ENCODE measurements at places on chromosomes 1 and 21. TPM values are rescaled to one million over a fixed set of nuclear protein-coding genes. Genes with fewer than 3 reads are reported as not detected.
A peak's percentile ranks its signal among the peaks of the same experiment; 100 is the strongest.

DNA sequence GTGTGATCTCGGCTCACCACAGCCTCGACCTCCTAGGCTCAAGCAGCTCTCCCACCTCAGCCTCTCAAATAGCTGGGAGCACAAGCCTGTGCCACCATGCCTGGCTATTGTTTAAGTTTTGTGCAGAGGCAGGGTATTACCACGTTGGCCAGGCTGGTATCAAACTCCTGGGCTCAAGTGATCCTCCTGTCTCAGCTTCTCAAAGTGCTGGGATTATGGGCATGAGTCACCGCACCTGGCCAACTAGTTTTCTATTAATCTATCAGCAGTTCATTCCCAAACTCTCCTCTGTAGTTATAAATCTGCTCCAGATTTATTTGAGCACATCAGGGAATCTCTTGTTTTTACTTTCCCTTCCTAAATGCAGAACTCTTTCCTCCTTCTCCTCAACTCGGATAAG is 443.8 kb downstream of the PRDM2 start:
- H3K4me3 ChIP-seq = no peak overlapping the region
- DNase-seq = no peak
- no peaks in the 10 kb centered on the region for H3K36me3 ChIP-seq

- no peaks in the 10 kb centered on the region for H3K36me3 ChIP-seq
- H3K4me3 ChIP-seq = no peak overlapping the region
- H3K4me1 ChIP-seq = no peaks in the 10 kb centered on the region
- no peak overlapping the region for H3K27ac ChIP-seq
- DNase-seq = no peak
Observed at GRCh38 chr1:116253566-116254382, 119.3 kb upstream of the ATP1A1 start.

- H3K4me1 ChIP-seq = no peaks in the 10 kb centered on the region
- H3K4me3 ChIP-seq = no peak overlapping the region
- no peaks in the 10 kb centered on the region for H3K36me3 ChIP-seq
- peaks cover 21% of the 10 kb centered on the region for H3K27me3 ChIP-seq
- H3K27ac ChIP-seq = no peak overlapping the region
Observed at GRCh38 chr1:110425612-110426152, 18.2 kb upstream of the LAMTOR5 start.

- H3K27ac ChIP-seq = peak overlapping the region; percentile 77
- H3K27me3 ChIP-seq = no peaks in the 10 kb centered on the region
- H3K4me3 ChIP-seq = no peak overlapping the region
- peak; percentile 86 for DNase-seq
- no peaks in the 10 kb centered on the region for H3K36me3 ChIP-seq
Observed at GRCh38 chr1:97144527-97144926, 422.9 kb downstream of the PTBP2 start.

- H3K4me1 ChIP-seq = peaks cover 8% of the 10 kb centered on the region
- H3K27ac ChIP-seq = no peak overlapping the region
- H3K27me3 ChIP-seq = no peaks in the 10 kb centered on the region
- H3K4me3 ChIP-seq = no peak overlapping the region
- H3K36me3 ChIP-seq = no peaks in the 10 kb centered on the region
Observed at GRCh38 chr1:233281711-233282581, 13.6 kb downstream of the PCNX2 start.

DNA sequence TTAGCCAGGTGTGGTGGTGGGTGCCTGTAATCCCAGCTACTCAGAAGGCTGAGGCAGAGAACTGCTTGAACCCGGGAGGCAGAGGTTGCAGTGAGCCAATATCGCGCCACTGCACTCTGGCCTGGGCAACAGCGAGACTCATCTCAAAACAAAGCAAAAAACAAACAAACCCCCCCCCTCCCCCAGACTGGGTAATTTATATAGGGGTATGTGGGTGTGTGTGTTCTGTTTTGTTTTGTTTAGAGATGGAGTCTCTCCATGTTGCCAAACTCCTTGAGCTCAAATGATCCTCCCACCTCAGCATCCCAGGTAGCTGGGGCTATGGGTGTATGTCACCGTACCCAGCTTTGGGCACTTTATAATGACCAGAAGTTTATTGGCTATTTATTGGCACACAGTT is 73.6 kb downstream of the SLC27A3 start:
- H3K27ac ChIP-seq = no peak overlapping the region
- no peaks in the 10 kb centered on the region for H3K4me1 ChIP-seq
- H3K4me3 ChIP-seq = no peak overlapping the region
- no peak for DNase-seq
- H3K27me3 ChIP-seq = no peaks in the 10 kb centered on the region

- no peak overlapping the region for H3K27ac ChIP-seq
- H3K27me3 ChIP-seq = no peaks in the 10 kb centered on the region
- no peak overlapping the region for H3K4me3 ChIP-seq
- no peak for DNase-seq
Observed at GRCh38 chr21:40569357-40569756, 277.6 kb downstream of the DSCAM start.

GRCh38 chr1:79741720-79742421 is 735.3 kb upstream of the ADGRL4 start:
- no peak for DNase-seq
- H3K4me1 ChIP-seq = no peaks in the 10 kb centered on the region
- no peaks in the 10 kb centered on the region for H3K36me3 ChIP-seq
- H3K4me3 ChIP-seq = no peak overlapping the region
- no peaks in the 10 kb centered on the region for H3K27me3 ChIP-seq

DNA sequence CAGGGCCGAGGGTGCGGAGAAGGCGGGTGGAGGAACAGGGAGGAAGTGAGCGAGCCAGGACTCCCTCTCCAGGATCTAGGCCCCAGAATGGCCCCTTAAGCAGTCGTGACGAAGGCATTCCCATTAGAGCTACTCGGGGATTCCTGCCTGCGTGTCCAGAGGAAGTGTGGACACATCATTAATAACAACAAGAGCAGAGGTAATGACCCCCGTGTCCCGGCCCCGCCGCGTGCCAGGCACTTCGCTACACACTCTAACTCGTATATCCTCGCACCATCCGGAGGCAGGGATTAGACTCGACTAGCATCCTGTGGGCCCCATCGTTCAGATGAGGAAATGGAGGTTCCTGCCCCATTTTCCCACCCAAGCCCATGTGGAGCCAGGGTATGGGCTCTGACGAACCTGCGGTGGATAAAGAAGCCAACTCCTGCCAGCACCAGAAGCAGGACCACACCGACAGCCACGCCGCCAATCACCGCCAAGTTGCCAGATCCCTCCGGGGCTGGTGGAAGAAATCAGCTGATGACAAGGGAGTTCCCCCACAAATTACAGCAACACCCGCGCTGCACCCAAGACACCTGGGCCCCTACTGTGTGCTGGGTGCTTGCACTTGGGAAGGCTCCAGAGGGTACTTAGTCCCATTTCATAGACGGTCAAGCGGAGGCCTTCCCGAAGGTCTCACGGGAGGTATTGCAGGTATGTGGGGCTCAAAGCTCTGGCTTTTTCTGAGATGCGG is 21.6 kb downstream of the EPHA2 start:
- H3K4me3 ChIP-seq = no peak overlapping the region
- no peaks in the 10 kb centered on the region for H3K27me3 ChIP-seq
- DNase-seq = no peak
- peaks cover 7% of the 10 kb centered on the region for H3K4me1 ChIP-seq

DNA sequence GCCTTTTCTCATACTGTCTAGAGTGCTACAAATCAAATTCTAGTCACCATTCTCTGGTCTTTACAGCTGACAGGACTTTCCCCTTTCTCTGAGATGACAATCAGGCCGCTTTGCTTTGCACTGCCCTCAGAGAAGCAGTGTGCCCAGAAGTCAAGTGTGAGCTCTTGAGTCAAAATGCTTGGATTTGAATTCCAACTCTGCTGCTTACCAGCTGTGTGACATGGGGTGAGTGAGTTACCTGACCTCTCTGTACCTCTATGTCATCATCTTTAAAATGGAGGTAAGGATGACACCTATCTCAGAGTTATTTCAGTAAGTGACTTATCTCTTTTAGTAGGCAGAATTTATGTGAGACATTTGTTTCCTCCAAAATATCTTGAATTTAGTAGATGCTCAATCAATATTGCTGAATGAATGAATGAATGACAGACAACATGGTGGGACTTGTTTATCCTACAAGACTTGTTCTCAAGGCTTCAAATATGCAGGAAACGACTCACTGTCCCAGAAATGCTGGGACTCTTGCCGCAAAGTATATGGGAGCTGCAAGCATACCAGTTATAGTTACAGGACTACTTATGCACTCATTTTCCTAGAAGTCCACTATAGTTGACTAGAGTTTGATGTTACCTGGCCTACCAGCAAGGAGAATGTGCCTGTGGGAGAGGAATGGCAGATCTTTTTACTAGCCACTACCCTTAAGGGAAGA is 38.1 kb upstream of the A3GALT2 start:
- H3K27ac ChIP-seq = no peak overlapping the region
- H3K27me3 ChIP-seq = no peaks in the 10 kb centered on the region
- peaks cover 10% of the 10 kb centered on the region for H3K36me3 ChIP-seq
- no peak for DNase-seq

DNA sequence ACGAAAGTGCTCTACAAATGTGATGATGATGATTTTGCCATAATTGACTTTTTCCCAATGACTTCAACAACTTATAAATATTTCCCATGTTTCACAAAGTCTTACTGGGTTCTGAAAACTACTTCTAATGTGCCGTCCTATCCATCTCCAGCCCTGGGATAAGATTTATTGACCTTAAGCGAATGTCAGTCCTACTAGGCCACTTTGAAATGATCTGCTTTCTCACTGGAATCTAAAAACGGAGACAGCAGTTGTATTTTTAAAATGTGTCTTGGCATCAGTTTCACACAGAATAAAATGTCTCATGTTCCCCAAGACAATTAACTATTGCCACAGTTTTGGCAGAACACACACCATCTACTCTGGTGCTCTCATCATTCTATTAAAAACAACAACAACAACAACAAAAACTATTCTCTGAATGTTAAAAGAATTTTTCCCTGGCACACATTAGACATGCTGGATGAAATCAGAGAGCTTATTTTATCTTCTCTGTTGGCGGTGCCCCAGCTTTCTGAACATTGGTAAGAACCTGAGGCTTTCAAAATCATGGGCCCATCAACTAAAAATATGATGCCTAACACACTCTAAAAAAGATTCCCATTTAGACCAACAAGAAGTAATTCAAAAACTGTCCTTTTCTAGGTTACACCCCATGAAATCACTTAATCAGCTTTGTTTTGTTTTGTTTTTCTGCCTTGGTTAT is 23.1 kb upstream of the DNASE2B start:
- no peaks in the 10 kb centered on the region for H3K36me3 ChIP-seq
- peaks cover 34% of the 10 kb centered on the region for H3K4me1 ChIP-seq
- H3K27me3 ChIP-seq = no peaks in the 10 kb centered on the region
- no peak for DNase-seq
- H3K27ac ChIP-seq = no peak overlapping the region

GRCh38 chr21:45011911-45012661 is 62.3 kb upstream of the ADARB1 start:
- H3K36me3 ChIP-seq = no peaks in the 10 kb centered on the region
- no peak overlapping the region for H3K4me3 ChIP-seq
- DNase-seq = peak; percentile 85

- no peaks in the 10 kb centered on the region for H3K36me3 ChIP-seq
- no peaks in the 10 kb centered on the region for H3K4me1 ChIP-seq
- no peak for DNase-seq
- no peak overlapping the region for H3K4me3 ChIP-seq
Observed at GRCh38 chr1:192251735-192252134, 65.1 kb upstream of the RGS21 start.

GRCh38 chr21:19850157-19850556 is 1148.1 kb upstream of the NCAM2 start:
- no peak overlapping the region for H3K27ac ChIP-seq
- DNase-seq = no peak
- H3K27me3 ChIP-seq = no peaks in the 10 kb centered on the region
- H3K4me1 ChIP-seq = no peaks in the 10 kb centered on the region
- no peak overlapping the region for H3K4me3 ChIP-seq

DNA sequence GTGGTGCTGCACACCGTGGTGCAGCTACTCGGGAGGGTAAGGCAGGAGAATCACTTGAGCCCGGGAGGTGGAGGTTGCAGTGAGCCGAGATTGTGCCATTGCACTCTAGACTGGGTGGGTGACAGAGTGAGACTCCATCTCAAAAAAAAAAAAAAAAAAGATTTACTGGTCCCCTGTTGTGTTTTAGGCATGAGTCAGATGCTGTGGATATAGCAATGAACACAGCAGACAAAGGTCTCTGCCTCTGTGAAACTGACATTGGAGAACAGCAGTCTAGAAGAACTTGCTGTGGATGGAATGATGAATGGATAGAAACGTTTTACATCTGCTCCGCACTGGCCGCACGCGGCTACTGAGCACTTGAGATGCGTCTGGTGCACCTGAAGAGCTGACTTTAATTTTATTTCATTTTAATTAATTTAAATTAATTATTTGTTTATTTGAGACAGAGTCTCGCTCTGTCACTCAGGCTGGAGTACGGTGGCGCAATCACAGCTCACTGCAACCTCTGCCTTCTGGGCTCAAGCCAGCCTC is 24.5 kb upstream of the EPHA2 start:
- no peaks in the 10 kb centered on the region for H3K36me3 ChIP-seq
- H3K27ac ChIP-seq = no peak overlapping the region
- peak; percentile 59 for DNase-seq
- no peak overlapping the region for H3K4me3 ChIP-seq

Gene TAS1R1
- not detected for total RNA-seq

Gene ENAH
- total RNA-seq = 829 TPM

Gene MX2
- total RNA-seq = 8.6 TPM

Gene GUCA2B
- not detected for total RNA-seq

Gene NECTIN4
- total RNA-seq = 1.6 TPM

Gene VAV3
- total RNA-seq = 1.9 TPM

Gene TMEM81
- 4.8 TPM for total RNA-seq

Gene KIF26B
- total RNA-seq = 6.8 TPM

Gene TRIM45
- total RNA-seq = 3.1 TPM
